ENCODE measurements at places on chromosomes 1 and 21.

DNA sequence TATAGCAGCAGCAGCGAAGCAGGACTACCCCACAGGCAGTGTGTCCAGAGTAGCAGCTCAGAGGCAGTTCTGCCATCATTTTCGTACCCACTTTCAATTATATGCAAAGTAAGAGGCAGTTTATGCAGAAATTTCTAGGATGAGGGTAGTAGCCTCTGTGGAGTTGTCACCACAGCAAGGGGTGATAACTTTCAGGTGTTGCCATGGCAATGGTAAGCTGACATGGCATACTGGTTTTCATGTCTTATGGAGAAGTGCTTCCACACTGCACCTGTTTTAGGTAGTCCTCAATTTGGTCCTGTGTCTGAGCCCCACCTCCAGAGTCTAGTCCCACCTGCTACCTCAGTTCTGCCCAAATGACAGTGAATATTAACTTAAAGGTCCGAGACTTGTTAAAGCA is 133.3 kb upstream of the SYT6 start:
- DNase-seq: no peak

- DNase-seq: no peak
These were observed 1.6 kb upstream of the DYRK3 start for GRCh38 chr1:206633708-206634121.

- DNase-seq: no peak
These were observed 29.3 kb upstream of the CHAF1B start for GRCh38 chr21:36355868-36356267.

GRCh38 chr1:181141431-181141910 is 53.0 kb downstream of the IER5 start:
- no peak for DNase-seq

DNA sequence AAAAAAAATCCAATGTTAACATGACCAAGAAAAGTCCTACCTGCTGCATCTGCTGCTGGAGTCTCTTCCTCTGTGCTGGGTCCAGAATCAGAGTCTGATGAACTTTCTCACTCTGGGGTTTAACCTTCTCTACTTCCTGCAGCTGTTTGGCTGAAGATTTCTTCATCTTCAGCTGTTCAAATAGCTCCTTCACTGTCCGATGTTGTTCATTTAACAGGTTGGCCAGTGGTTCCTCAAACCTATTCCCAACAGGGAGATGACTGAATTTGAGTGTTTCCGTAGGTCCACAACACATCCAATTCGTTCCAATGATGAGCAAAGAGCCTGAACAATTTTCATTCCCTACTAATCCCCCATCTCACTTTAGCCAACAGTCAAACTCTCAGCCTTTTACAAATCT is 79.4 kb downstream of the GON4L start:
- no peak for DNase-seq

DNA sequence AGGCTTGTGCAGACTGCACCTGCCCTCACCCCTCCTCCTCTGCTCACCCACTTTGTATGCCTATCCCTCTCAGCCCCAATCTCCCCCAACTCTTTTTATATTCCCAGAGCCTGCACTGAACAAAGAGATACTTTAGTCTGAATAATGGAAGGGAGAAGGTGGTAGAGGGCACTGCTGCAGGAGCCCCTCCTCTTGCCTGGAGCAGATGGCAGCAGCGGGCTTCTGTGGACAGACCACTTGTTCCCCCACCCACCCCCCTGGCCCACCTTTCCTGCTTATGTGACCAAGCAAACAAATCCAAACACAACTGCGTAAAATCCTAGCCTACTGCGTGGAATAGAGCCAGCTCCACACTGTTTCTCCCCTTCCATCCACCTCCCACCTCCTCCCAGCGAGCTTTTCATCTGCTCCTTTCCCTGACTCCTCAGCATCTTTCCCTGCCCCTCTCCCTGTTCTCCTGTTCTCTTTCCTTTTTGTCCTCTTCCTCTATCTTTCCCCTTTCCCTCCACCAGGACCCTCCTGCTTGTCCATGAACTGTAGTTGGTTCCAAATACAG is 27.5 kb downstream of the RGS8 start:
- DNase-seq: no peak

DNA sequence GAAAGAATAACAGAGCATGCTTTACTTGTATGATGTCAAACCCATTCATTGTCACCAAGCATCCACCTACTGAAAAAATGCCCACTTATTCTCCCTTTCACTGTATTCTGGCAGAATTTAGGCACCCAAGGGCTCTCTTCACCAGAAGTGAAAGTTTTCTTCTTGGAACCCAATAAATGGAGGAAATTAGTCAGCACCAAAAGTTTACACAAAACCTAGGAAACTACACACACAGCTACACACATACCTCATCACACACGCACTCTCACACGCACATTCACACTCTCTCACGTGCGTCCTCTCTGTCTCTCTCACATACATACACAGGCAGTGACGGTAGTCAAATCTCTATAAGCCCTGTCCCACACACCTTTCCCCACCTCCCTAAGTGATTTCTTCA is 37.6 kb downstream of the MCOLN2 start:
- DNase-seq: no peak

GRCh38 chr1:94542088-94542870 is 720 bp upstream of the F3 start:
- no peak for DNase-seq

GRCh38 chr1:116794371-116794770 is 40.1 kb downstream of the CD2 start:
- no peak for DNase-seq

DNA sequence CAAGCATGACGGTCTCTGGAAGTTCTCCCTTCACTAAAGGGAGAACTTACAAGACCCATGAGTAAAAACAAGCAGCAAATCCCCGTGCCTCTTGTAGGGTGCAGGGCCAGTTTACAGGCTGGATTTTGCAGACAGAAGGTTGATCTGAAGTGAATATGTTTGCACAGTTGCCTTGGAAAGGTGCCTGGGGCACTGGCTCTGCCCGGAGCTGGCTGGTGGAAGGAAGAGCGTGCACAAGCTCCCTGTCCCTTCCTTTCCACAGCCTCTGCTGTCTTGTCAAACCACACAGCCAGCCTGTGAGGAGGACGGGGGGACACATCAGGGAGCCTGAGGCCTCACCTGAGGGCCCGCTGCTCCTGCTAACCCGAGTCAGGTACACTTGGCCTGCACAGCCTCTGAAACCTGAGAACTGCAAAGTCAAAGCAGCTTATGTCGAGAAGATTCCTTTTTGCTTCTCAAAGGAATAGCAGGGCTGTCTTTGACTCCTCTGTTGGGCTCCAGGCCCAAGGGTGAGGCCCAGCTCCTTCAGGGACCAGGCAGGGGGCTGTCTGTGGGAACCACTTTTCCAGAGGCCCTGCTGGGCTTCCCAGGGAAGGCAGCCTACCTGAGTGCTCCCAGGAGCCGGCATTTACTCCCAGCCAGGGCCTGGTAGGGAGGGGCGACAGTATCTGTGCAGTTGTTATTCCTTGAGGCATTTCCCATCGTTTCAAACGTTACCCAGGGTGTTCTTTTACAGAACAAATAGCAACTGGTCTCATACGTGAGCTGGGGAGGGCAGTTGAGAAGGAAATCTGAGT is 251.5 kb downstream of the SIPA1L2 start:
- no peak for DNase-seq

GRCh38 chr21:36211660-36212512 is 55.3 kb downstream of the DOP1B start:
- DNase-seq: no peak

- no peak for DNase-seq
These were observed 18.3 kb downstream of the PBX1 start for GRCh38 chr1:164577291-164577690.

GRCh38 chr1:22131875-22132486 is 10.9 kb downstream of the WNT4 start:
- DNase-seq: peak; percentile 30

- DNase-seq: no peak
These were observed 5.0 kb upstream of the ILDR2 start for GRCh38 chr1:166980383-166980782.

- no peak for DNase-seq
These were observed 25.1 kb upstream of the RNF186 start for GRCh38 chr1:19840228-19840627.

GRCh38 chr1:85295654-85296053 is 19.2 kb upstream of the BCL10 start:
- no peak for DNase-seq

GRCh38 chr1:184827600-184828368 is 73.1 kb upstream of the EDEM3 start:
- no peak for DNase-seq

GRCh38 chr1:239819096-239819495 is 272.6 kb upstream of the FMN2 start:
- no peak for DNase-seq

DNA sequence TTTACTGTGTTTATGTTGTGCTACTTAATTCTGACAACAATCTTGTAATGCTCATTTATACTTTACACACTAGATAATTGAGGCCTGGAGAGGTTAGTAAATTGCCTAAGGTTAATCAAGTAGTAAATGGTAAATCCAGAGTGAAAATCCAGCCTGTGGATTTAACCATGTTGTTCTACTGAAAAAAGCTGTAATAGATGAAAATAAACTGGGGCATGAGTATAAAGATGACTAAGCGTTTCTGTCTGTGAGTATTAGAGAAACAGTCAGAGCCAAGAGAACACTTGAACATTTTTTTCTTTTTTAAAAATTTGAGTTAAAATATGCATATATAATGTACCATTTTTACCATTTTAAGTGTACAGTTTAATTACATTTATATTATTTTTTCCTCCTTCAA is 47.9 kb upstream of the LEPR start:
- no peak for DNase-seq

DNA sequence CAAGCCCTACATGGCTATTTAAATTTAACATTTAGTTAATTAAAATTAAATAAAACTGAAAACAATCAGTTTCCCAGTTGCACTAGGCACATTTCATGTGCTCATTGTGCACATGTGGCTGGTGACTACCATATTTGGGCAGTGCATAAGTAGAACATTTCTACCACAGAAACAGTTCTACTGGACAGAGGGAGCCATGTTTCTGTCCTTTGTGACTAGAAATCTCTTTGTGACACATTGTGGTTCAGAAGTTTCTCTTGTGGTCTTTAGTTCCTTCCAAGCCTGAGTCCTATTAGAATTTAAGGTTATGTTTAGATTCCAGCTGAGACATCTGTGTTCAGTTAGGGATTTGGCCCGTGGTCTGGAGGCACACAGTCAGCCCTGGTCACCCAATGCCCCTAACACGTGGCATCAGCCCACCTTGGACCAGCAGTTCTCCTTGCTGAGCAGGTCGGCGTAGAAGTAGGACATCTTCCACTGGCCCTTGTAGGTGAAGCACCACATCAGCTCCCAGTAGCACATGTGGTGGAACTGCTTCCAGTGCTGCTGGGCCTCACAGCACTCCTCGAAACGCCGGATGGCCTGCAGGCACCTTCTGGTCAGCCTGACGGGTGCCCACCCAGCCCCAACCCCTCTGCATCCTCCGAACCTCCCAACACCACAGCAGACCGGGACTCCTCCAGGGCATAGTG is 29.1 kb downstream of the TTC39A start:
- DNase-seq: no peak

- no peak for DNase-seq
These were observed 6.4 kb downstream of the PTGFR start for GRCh38 chr1:78497201-78497600.

- DNase-seq: peak; percentile 72
These were observed 1.1 kb downstream of the BCAR3 start for GRCh38 chr1:93680420-93681100.

DNA sequence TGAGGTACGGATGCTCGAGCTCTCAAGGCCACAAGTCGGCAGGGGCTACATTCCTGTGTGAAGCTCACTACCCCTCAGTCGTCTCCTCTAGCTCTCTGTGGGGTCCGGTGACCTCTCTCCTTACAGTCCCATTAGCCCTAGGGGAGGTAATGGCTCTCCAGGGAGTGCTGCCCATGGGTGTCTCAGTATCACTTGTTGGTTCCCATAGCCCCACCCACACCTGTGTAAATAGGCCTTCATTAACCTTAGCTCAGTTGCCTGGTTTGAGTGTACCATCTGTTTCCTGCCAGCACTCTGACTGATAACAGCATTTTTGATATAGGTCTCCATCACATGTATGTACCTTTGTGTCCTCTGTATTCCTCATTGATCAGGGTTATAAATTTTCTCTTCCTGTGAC is 133.2 kb upstream of the KCNJ15 start:
- no peak for DNase-seq

DNA sequence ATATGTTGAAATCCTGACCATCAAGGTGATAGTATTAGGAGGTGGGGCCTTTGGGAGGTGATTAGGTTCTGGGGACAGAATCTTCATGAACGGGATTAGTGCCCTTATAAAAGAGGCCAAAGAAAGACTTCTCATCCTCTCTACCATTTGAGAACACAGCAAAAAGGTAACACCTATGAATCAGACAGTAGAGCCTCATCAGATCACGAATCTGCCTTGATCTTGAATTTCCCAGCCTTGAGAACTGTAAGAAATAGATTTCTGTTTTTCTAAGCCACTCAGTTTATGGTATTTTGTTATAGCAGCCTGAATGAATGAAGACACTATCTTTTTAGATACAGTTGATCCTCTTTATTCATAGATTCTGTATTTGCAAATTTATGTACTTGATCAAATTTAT is 206.9 kb upstream of the EDN2 start:
- no peak for DNase-seq

DNA sequence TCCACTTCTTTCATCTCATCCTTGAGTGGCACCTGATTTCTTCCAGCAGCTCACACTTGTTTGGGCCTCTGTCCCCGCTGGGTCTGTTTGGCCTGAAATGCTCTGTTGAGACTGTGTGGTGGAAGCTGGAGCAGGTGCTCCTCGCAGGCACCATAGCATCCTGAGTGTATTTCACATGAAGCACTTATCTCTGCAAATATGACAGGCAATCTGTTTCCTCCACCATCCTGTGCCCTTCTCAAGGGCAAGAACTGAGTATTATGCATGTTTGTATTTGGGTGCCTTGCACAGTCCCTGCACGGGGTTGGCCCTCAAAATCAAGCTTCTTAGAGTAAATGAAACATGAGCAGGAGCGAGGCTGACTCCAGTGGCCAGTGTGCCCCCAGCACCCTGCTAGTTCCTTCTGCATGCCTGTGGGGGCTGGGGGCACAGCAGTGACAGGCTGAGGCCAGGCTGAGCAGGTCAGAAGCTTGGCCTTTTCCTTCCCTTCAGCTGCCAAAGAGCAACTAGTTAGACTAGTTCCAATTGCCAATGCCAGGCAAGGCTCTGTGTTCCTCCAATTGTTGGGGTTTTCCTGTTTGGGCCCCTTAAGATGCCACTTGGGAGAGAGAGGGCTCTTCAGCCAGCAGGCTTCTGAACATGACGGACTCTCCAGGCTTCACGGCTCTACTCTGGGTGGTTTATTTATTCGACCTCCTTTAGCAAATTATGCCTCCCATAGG is 129.6 kb upstream of the ATP1A1 start:
- no peak for DNase-seq

DNA sequence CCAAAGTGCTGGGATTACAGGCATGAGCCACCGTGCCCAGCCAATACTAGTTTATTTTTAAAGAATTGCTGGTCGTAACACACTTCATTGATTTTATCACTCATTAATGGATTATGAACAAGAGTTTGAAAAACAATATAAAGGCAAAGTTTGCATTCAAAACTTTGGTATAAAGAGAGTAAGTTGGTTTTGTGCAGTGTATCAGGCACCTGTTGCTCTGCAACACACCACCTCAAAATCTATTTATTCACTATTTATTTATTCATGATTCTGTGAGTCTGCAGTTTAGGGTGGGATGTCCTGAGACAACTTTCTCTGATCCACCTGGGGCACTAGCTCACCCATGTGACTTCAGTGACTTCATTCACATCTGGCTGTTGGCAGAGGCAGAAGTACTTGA is 10.2 kb upstream of the METTL18 start:
- no peak for DNase-seq

Measured in HepG2 (cell line).